H1 (cell line): ENCODE measurements at places on chromosomes 16 and 17.
A peak's percentile ranks its signal among the peaks of the same experiment; 100 is the strongest.

GRCh38 chr17:30476726-30477082 is 504 bp upstream of the GOSR1 start:
- peak; percentile 51 for DNase-seq

- no peak for DNase-seq
Measured at GRCh38 chr17:41267711-41268110, 2.5 kb downstream of the KRTAP9-6 start.

DNA sequence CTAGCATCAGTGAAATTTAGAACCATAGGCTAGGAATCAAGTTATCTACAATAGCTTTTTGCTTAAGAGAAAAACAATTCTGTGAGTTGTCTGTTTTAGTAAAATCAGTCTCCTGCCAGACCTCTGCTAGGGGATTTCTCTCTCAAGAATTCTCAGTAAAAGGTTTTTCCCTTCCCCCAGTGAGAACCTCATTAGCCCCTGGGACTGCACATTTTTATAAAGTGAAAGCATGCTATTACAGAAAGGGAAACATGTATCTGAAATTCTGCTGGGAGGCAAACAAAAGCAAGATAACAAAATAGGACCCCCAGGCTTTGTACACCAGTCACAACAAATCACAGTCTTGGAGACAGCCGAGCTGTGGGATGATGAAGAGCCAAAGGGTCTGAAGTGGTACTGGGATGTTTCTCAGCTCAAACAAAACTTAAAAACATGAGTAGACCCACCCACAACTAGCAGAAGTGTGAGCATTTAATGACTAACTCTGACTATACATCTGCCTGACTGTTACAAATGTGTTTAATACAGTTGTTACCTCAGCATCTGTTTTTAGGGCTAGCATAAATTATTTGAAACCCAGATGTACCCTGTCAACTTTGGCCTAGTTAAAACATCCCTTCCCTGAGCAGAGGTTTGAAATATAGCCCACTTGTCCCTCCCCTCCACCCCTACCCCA is 20.0 kb upstream of the GLG1 start:
- no peak for DNase-seq

DNA sequence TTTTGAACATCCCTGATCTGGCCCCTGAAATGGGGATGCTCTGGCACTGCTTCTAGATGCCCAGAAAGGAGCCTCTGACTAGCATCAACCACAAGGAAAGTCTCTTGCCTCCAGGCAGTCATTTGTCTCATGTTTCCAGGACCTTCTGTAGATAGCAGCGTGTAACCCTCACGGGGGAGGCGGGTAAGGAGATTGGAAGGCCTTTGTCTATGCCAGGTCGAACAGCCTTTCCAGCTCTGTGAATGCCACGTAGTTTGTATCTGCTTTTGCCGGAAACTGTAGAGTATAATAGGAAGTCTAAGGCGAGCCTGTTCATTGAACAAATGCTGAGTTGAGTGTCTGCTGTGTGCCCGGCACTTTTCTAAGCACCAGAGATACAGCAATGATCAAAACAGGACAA is 43.9 kb upstream of the AQP8 start:
- DNase-seq: no peak

- no peak for DNase-seq
Measured at GRCh38 chr17:66430846-66431795, 128.7 kb downstream of the PRKCA start.
